Posterior vena cava (tissue), 2 donors: ENCODE measurements at places on chromosomes 16 and 17. TPM values are rescaled to one million over a fixed set of nuclear protein-coding genes. Genes with fewer than 3 reads are reported as not detected.

CCDC182 gene
- not detected for total RNA-seq

PRSS22 gene
- not detected for total RNA-seq

MT1G gene
- 26.7 TPM for total RNA-seq

DNA sequence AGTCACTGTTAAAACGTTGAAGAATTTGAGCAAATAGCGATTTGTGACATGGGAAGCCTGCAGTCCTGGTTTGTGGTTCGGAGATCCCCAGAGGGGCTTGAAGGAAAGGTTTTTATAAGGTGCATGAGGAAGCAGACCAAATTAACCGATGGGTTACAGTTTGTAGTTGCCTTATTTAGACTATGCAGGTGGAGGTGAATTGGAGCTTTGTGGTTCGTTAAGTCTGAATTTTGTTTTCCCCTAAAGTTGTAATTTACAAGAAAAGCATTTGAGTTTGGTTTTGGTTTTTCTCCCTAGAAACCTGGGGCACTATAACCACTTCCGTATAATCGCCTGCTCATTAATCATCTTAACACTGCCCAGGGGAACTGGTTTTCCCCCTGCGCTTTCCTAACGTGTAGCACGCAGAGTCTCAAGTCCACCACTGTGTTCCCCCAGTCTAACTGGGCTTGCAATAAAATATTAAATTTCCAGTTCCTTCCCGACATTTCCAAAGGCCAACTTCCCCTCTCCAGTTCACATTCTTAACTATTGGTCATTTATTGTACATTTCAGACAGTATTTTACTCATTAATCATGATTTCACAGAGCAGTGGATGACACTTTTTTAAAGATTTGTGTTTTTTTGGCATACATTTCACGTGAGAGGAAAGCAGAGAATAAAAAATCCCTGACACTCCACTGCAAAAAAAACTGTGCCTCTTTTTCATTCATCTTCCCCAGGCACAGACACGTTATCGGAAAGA lies 932 bp downstream of the ZNF267 start:
- DNase-seq = no peak

- no peak for DNase-seq
Measured at GRCh38 chr16:88936556-88937205, 40.3 kb downstream of the CBFA2T3 start.

DNA sequence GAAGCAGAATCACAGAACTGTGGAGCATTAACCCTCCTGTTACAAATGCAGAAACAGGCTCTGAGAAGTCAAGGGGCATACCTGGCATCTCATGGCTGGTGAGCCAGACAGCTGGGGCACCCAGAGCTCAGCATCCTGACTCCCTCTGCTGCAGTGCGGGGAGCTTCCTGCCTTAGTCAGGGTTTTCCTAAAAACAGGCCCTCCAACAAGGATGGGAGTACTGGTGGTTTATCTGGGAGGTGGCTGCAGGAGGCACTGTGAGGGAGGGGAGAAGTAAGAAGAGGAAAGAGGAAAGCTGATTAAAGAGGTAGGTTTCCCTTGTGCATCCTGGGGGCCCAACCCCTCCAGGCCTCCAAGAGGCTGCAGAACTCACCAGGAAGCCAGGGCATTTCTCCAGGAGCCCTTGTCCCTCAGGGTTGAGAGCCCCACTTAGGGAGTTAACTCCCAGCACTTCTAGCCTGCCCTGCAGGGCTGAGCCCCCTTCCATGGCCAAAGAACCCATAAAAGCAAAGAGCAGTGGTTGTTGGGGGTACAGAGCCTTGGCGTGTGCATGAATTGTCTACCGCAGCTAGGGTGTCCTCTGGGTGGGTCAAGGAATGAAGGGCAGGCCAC lies 261.5 kb upstream of the RPL38 start:
- no peak for DNase-seq

DNA sequence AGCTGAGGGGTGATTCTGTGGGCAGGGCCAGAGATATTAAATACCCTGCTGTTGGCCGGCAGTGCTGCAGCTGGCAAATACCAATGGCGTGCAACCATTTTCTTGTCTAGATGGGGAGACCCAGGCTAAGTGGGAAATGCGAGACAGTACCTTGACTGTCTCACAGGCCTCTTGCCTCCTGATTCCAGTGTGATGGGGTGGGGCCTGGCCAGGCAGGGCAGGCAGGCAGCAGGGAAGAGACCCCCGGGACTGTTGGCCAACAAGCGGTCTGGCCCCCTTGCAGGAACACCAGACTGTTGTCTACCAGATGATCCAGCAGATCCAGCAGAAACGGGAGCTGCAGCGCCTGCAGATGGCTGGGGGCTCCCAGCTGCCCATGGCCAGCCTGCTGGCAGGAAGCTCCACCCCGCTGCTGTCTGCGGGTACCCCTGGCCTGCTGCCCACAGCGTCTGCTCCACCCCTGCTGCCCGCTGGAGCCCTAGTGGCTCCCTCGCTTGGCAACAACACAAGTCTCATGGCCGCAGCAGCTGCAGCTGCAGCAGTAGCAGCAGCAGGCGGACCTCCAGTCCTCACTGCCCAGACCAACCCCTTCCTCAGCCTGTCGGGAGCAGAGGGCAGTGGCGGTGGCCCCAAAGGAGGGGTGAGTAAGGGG lies 5.7 kb upstream of the CISD3 start:
- peak; percentile 87 for DNase-seq

- no peak for DNase-seq
Measured at GRCh38 chr16:63372815-63373214, 1336.6 kb upstream of the CDH8 start.
